Left hindlimb (tissue), 1 donor: ENCODE measurements at places on chromosomes 1 and 21.

DNA sequence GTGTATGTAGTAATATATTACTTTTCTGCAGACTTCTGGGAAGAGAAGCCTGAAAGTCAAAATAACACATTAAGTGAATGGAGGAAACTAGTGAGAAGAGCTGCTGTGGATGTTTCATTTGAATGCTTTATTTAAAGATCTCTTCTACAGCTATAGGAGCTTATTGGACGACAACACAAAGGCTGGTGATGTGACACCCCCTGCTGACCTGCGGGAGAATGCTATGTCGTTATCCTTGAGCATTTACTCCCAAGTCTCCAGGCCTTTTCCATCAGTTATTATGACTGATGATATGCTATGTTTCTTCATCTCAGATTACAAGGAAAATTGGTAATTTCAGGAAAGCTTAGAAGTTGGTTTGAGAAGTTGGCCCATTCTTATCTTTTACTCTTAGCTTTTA, 22.3 kb upstream of the PLA2G4A start:
- no peak for DNase-seq

DNA sequence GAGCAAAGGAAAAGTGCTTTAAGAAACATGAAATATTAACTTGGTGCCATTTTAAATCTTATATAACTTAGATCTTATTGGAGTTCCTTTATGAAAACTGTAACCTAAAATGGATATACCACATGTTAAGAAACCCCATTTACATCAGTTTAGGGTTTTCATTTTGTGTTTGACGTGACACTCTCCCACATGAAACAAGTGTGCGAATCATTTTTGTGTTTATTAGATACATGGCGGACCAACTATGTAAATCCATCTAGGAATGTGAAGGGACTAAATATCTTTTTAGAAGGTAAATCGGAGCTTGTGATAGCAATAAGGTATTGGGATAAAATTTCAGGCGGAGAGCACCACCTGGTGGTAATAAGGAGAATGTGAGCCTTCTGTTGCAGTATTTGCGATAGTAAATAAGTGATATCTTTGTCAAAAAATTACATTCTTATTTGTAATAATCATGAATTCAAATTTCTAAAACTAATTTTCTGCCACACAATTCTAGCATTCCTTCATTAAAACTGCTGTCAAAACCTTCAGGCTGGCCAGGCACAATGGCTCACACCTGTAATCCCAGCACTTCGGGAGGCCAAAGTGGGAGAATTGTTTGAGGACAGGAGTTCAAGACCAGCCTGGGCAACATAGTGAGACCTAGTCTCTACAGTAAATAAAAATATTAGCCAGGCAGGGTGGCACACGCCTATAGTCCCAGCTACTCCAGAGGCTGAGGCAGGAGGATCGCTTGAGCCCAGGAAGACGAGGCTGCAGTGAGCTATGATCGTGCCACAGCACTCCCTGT, 31.3 kb downstream of the SMAP2 start:
- DNase-seq = no peak

GRCh38 chr1:197465528-197466327, 197.7 kb downstream of the CRB1 start:
- DNase-seq = no peak

GRCh38 chr21:26835027-26835713, 10.0 kb downstream of the ADAMTS1 start:
- DNase-seq = no peak

DNA sequence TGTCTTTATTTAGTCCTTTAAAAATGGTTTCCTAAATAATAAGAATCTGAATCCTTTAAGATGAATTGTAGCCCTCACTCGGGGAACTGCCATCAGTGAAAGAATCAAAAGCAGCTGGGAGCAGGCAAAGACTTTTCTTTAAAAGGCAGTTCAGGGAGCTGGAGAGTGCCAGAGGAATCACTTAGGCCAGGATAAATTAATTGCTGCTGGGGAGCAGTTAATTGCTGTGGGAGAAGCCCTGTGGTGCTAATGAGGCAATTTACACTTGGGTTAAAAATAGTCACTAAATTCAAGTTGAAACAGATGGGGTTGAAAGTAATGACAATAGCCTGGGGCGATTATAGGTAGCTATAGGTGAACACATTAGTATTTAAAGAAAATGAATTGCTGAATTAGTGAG, 38.7 kb upstream of the COL24A1 start:
- DNase-seq = no peak

- DNase-seq = no peak
Measured at GRCh38 chr1:19344372-19344810, 32.3 kb downstream of the SLC66A1 start.

DNA sequence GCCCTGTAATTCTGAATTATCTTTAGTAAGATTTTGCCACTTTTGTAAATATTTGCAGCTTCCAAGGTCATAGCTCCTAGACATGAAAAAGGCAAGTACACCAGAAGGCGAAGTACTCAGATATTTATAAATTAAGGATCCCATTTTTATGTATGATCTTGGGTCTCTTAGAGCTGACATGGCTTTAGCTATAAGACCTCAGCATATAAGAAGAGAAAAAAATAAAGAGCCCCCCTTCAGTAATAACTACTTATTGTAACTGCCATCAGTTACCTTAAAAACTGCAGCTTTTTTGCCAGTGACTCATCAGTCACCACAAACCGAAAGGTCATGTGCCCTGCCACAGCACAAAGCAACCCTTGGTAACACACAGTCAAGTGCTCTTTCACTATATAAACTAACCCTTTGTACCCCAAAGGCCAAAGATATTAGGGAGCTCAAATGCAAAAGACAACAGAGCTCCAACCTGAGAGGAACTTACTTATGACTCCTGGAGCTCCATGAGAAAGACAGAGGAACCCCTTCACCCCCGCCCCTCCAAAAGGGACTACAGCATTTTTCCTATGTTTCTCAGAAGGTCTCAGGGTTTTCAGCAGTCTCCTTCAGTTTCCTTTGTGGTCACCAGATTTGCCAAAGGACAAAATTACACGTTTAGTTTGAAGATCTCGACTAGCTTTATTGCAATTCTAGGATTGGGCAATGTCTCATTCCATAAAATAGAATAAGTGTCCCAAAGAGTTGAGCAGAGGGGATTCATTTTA, 219.8 kb upstream of the DUSP10 start:
- DNase-seq = no peak

- peak; percentile 22 for DNase-seq
Measured at GRCh38 chr1:2072109-2072806, 22.0 kb downstream of the PRKCZ start.

GRCh38 chr1:79945391-79945790, 938.9 kb upstream of the ADGRL4 start:
- no peak for DNase-seq

DNA sequence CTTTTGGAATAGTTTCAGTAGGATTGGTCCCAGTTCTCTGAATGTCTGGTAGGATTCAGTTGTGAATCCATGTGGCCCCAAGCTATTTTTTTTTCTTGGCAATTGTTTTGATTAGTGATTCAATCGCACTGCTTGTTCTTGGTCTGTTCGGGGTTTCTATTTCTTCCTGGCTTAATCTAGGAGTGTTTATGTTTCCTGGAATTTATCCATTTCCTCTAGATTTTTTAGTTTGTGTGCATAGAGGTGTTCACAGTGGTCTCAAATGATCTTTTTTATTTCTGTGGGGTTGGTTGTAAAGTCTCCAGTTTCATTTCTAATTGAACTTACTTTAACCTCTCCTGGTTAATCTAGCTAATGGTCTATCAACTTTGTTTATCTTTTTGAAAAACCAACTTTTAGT, 117.6 kb downstream of the NME7 start:
- no peak for DNase-seq

DNA sequence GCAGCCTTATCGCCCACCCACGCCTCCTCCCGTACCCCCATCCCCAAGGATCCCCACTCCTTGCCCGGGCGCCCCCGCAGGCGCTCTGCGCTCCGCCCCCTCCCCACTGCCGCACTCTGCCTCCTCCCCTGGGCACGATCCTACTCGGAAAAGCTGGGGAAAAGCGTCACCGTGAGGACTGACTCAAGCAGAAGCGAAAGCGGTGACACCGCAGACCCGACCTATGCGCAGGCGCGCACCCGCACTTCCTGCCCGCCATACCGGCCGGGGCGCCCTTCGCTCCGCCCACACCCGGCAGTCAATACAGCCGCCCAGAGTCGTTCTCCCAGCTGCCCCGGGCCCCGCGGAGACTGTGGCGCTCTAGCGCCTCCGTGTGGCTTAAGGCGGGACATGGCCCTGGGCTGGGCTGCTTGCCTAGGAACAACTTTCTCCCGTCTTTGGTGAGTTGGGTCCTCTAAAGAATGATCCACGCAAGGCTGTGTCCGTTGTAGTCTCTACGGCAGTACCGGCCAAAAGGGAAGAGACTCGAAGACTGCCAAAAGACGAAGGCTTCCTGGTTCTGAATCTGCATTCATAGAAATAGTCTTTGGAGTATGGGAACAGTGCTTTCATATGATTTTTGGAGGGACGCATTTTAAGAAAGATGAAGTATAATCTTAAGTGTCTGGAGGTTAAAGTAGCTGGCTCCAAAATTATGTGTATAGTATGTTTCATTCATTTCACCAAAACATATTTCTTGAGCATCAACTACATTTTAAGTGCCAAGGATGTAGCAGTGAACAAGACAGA, at the start of gene OMA1:
Gene OMA1 (minus strand): TSS at position 207 of the 789 bp plus-strand sequence. CDS start 7,432 bp downstream, outside the sequence.
- DNase-seq = peak; percentile 98

- no peak for DNase-seq
Measured at GRCh38 chr1:183723571-183723970, 70.5 kb upstream of the APOBEC4 start.

- no peak for DNase-seq
Measured at GRCh38 chr1:231045286-231045685, 5.2 kb upstream of the FAM89A start.

DNA sequence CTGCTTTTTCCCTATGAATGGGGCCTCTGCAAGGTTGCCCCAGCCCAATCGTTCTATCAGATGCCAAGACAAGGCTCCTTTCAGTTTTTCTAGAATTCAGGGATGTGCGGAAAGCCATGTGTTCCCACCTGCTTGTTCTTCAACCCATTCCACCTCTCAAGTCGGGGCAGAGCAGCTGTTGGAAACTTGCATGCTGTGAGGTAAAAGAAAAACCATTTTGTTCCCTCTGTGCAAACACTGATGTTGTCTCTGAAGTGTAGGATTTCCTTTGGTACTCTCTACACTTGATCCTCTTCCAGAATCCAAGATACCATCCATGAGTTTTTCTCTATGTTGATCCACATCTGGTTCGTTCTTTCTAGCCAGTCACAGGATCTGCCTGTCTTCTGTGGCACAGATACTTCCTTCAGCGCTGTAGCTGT, 7.3 kb downstream of the IER5 start:
- DNase-seq = no peak

- no peak for DNase-seq
Measured at GRCh38 chr21:42747746-42748351, 94.4 kb downstream of the PDE9A start.

- no peak for DNase-seq
Measured at GRCh38 chr1:242128951-242129502, 130.1 kb upstream of the MAP1LC3C start.

DNA sequence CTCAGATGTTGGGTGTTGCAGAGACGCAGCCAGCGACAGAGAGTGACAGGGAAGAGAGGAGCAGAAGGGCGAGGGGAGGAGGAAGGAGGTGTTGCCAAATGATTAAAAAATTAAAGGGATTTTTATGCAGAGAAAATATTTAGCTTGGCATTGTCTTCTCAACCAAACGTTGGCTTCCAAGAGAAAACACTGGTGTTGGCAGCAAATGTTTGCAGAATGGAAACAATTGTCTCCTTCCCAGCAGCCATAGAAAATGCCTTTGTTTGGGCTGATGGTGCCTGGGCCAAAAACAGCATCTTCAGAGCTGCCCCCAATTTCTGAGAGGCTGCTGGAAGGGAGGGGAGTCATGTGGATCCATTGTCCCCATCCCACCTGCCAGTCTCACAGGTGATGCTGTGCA, 29.7 kb upstream of the GRIK3 start:
- no peak for DNase-seq

GRCh38 chr1:23249787-23250454, 32.6 kb upstream of the HTR1D start:
- no peak for DNase-seq

DNA sequence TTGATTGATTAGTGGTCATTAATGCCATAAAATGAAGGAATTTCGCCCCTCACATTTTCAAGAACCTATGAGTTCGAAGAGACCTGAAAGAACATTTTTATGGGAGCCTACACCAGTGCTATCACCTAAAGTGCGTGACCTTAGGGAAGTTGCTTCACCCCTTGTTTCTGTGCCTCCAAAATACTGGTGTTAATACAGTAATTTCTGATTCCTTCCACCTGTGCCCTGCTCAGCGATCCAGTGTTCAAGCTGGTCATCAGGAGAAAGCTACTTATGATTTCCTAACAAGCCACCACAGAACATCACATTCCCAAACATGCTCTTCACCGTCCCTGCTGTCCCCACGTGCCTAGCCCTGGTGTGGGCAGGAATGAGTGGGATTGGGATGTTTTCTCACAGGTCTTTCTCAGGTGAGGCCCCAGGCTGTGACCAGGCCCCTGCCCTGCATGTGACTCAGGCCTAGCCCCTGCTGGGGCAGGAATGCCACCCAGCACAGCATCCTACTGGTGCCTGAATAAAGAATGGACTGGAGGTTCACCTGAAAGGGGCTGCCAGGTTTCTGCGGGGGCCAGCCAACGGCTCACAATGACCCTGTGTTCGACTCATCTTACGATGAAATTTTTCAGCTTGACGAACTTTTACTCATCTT, 60.3 kb downstream of the CD247 start:
- DNase-seq = no peak

DNA sequence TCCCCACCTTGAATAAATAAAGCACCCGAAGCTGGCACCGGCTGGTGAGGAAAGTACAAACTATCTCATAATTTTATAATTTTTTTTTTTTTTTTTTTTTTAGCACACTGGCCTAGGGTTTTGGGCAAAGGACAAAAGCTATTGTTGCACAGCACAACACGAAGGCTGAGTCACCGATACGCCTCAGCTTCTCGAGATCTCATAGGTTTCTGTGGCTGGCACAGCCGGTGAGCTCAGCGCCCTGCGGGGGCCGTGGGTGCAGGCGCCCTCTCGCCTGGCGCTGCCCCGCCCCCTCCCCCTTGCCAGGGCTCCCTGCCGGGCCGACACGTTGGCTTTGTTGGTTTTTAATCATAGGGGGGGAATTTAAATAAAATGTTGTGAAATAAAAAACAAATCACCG, 17.2 kb downstream of the CASZ1 start:
- no peak for DNase-seq

GRCh38 chr1:115545791-115546733, 95.7 kb upstream of the VANGL1 start:
- peak; percentile 73 for DNase-seq
